ENCODE measurements at places on chromosomes 3 and 15. TPM values are rescaled to one million over a fixed set of nuclear protein-coding genes. Genes with fewer than 3 reads are reported as not detected.

Gene CPLX3
- not detected for total RNA-seq

Gene RTP1
- total RNA-seq = not detected

DNA sequence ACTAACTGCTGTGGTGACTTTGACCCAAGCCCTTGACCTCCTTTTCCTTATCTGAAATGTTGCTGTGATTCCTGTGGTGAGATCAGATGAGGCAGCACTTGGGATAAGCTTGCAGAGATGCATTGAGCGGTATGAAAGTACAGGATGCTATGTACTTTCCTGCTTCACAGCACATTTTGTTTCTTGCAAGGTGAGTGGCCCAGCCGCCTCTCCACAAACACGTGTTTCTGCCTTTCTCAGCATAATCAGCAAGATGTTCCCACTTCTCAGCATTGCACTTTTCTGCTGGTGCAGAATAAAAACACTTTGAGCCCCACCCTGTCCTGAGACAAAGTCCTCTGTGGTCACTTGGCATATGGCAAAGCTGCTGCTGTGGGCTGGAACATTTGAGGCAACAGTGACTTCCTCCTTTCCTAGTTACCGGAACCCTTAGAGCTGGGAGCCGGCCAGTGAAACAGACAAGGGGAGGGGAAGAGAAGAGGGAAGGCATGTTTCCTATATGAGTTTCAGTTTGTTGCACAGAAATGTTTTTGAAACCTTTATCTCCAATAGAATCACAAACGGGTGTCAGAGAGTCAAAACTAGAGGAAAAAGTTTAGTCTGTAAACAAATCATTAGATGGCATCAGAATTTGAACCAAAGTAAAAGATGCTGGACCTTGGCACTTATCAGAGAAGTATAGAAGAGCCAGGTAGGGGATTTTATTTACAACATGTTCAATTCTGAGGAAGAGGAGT is 5.0 kb downstream of the NUDT16 start:
- no peak for DNase-seq

DNA sequence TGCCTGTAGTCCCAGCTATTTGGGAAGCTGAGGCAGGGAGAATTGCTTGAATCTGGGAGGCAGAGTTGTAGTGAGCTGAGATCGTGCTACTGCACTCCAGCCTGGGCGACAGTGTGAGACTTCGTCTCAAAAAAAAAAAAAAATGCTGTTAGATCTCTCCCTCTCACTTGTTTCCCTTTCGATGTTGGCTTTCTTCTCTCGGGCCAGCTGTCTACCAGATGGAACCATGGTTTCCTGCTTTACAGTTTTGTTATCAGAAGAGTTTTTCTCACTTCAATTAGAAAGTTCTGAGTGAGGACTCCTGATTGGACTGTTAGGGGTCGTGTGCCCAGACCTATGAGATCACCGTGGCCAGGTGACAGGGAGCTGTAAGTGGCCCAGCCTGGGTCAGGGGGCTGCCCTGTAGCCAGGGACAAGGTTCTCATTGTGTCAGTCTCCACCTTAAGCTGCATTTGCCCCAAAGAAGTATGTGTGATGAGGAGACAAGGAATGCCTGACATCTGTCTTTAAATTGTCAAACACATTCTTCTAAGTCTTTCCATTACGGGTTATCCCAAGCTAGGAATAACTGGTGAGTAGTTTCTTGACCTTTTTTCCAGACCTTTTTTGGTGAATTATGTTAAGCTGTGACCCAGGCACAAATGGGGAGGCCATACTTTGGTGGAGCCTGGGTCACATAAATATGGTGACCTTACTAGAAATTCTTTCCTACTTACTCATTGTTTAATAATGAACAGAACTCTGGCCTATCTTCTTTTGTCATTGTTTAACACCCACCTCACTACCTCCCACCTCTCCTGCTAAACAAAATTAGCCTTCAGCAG is 25.2 kb downstream of the SNAPC5 start:
- DNase-seq = no peak

DNA sequence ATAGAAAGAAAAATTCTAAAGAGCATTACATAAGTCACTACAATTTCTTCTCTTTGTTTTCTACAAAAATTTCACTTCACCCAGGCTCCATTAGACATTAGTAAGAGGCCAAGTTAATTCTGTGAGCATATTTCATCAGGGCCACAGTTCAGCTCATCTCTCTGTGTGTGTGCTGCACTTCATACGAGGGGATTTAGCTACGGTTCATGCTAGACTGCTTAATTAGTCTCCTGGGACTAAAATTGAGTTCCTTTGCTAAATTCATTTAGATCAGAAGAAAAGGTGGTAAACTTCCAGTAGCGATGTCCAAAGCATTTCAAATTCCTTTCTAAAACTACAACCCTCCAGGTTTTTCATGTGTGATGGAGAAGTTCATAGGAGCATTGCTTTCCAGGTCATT is 83.1 kb upstream of the SETMAR start:
- DNase-seq = no peak

DNA sequence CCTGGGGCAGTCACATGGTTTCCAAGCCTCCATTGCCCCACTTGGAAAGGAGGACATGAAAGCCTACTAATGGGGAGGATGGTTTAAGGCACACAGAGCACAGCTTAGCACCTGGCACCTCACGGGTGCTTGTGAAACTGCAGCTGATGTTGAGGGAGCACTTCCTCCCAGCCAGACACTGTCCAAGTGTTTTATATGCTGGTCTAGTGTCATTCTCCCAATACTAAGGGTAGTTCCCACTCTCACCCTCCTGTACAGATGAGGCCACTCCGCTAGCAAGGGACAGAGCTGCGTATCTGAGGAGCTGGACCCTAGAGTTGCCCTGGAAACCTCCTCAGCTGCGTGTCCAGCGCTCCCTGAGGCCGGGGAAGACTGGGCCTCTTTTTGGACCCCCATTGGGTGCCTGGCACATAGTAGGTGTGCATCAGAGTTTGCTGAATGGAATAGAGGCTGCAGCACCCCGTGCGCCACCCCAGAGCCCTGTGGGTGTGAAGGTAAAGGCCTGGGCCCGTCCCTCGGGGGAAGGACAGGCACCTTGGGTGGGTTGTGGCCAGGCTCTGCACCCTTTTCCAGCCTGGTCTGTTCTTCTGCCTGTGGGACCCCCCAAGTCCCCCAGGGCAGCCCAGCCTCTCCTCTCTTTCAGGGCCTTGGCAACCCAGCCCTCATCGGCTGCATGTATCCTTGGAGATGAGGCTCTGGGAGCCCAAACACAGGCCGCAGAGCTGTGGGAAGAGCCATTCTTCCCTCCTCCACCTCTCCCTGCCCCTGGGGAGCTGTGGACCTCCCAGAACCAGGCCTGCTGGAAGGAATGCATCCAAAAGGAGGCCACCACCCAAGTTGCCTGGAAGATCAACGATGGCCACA is 31.3 kb downstream of the DNASE1L3 start:
- DNase-seq = no peak

DNA sequence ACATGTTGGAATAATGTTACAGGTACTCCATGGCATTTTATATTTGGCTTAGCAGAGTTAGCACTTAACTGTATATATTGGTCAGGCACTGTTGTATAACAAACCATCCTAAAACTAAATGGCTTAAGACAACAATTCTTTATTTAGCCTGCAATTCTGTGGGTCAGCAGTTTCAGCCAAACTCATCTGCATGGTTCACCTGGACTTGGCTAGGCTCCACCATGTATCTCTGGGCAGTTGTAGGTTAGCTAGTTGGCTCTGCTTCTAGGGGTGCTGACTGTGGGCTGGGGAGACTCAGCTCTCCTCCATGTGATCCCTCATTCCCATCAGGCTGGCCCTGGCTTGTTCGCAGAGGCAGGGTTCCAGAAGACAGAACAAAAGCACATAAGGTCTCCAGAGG is 34.4 kb downstream of the RARB start:
- no peak for DNase-seq

GRCh38 chr3:118587037-118587741 is 447.5 kb downstream of the IGSF11 start:
- peak; percentile 30 for DNase-seq
